ENCODE measurements at places on chromosomes 2 and 18. TPM values are rescaled to one million over a fixed set of nuclear protein-coding genes. Genes with fewer than 3 reads are reported as not detected.

Gene VWC2L
- not detected for total RNA-seq

Gene CDH19
- total RNA-seq = not detected

Gene CPO
- total RNA-seq = 0.13 TPM

Gene KATNAL2
- 3.0 TPM for total RNA-seq

Gene ALK
- total RNA-seq = not detected

Gene RAPGEF4
- 0.38 TPM for total RNA-seq

Gene TCF4
- 14.2 TPM for total RNA-seq

Gene OSR1
- total RNA-seq = 0.81 TPM

Gene SEMA4F
- 12.9 TPM for total RNA-seq

Gene LRP2
- total RNA-seq = 6.1 TPM

Gene NCKAP5
- 0.98 TPM for total RNA-seq

Gene CIB4
- not detected for total RNA-seq

All from mesangial cell (primary cell).